ENCODE measurements at places on chromosomes 12 and 14.

GRCh38 chr14:101077481-101078074, 174.1 kb upstream of the RTL1 start:
- no peak for DNase-seq

DNA sequence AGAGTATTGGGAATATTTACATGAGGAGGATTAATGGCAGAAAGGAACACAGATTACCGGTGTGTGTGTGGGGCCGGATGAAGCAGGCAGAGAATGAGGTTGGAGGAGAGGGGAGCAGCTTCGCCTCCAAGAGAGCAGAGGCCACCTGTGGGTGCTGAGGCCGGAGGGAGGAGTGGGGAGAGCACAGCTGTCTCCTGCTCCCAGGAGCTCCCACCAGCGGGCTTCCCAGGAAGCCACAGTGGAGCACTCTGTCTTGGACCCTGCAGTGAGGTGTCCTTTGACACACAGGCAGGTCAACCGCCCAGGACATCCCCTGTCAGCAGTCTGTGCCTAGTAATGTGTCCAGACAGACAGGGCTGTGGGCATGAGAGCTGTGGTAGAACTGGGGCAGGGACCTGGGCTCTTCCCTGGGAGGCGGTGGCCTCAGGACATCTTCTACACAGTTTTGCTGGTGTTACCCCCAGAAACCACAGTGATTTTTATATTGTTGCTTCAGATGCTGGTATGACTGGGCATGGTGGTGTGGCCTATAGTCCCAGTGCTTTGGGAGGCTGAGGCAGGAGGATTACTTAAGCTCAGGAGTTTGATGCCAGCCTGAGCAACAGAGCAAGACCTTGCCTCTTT, 18.5 kb upstream of the AMN start:
- no peak for DNase-seq

DNA sequence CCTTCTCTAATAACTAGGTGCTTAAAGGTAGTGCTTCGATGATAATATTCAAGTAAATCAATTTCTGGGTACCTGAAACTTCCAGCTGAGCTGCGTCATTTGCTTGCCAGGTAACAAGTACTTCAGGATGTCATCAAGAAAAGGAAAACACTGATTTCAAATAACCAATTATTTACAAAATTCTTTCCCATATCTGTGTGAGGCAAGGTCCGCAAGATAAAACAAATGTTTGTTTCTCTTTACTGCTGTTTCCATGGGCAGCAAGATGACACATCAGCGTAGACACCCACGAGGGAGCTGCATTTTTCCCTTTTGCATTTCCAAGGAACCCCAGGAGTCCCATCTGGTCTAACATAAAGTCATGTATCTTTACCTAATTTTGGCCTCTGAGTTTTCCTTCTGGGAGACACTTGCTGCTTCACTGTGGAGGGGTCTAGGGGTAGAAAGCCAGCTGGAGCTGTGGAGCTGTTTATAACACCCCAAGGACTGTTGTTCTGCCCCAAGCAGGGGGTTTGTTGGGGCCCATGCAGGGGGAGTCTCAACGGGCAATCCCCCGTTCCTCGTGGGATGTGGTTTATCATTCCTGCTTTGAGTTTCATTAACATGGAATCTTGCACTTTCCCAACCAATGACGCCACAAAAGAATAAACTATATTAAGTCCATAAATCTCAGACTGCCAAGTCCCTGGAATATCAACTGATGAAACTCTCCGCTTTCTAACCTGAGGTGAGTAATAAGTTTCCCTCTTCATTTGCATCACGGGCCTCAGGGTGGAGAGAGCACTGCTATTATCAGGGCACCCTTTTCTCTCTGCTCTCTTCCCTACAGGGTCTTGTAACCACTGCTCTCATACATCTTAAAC, 112.8 kb upstream of the PELI2 start:
- peak; percentile 59 for DNase-seq

DNA sequence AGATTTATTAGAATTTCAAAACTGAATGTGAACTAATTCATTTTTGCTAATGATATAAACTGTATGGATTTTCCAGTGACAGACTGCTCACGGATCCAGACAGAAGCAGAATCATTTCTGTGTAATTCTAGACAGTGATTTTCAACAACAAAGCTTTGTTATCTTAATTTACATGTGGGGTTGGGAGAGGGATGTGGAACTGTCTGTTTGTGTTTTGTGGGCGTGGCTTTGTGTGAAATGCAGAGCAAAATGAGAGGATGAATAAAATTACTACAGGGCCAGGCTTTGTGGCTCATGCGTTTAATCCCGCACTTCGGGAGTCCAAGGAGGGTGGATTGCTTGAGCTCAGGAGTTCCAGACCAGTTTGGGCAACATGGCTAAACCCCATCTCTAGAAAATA, 834.7 kb downstream of the GALC start:
- DNase-seq: no peak

DNA sequence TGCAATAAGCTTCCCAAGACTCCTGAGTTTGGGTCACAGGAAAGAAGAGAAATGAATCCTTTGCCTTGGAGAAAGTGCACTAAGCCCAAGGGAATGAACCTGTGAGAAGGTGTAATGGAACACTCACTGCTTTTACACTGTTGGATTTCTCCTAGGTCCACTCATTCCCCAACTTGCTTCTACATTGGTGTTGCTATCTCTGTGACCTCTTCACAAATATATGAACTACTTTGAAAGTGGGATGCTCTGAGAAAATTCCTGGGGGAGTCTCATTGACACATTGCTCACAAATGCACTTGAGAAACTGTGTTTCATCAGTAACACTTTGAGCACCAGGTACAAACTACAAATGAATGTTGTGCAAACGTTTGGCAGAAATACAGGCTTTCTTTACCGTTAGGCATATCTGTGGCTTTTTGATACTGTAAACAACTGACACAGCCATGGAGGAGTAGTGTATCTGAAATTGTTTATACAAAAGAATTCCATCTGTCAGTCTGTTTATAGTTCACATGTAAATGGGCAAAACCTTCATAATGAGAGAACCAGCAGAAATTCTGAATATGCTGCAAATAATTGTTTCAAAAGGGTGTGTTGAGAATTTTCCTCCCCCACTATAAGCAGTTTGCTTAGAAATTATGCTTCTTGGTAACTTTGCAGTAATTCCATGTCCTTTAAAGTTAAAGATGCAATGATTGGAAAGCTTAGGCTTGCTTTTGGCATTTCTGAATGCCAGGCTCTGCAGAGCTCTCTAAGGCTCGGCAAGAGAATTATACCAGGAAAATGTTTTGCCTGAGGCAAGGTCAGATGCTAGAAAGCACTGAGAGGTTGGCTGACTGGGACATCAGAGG, 348.5 kb upstream of the DDHD1 start:
- no peak for DNase-seq

- no peak for DNase-seq
Measured at GRCh38 chr12:85484387-85484786, 204.4 kb downstream of the ALX1 start.

DNA sequence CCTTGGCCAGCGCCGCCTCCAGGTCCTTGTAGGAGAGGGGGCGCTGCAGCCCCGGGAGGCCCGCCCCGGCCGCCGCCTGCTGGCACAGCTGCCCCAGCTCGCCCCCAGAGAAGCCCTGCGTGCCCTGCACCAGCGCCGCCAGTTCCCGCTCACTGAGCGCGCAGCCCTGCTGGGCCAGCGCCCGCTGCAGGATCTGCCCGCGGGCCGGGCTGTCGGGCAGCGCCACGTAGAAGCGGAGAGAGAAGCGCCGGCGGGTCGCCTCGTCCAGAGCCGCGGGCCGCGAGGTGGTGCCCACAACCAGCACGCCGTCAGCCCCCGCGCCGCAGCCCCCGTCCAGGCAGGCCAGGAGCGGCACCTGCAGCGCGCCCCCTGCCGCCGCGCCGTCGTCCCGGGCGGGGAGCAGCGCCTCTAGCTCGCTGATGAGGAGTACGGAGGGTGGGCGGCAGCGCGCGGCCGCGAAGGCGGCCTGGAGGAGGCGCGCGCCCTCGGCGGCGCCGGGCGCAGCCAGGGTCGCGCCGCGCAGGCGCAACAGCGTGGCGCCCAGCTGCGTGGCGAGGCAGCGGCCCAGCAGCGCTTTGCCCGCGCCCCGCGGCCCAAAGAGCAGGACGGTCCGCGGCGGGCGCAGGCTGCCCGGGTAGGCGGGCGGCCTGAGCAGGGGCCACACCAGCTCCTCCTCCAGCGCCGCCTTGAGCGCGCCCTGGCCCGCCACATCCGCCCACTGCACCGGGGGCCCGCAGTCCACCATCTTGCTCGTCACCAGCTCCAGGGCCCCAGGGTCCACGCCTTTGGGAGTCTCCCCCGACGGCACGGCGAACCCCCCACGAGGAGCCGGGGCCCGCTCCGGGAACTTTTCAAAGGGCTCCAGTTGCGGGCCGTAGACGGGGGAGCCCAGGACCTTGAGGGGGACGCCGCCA, 27.7 kb downstream of the FIGNL2 start:
- DNase-seq: no peak

DNA sequence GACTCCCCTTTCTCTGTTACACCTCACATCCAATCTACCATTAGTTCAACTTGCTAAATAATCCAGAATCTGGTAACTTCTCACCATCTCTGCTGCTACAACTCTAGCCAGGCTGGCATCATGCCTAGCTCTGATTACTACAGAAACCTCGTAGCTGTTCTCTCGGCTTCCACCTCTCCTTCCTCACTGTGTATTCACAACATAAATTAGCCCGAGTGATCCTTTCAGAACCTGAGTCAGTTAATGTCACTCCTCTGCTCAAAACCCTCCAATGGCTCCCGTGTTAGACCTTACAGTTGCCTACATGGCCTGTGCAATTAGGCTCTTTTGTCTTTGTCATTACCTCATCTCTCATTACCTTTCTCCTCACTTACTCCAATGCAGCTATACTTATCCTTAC, 139.4 kb downstream of the PDE3A start:
- no peak for DNase-seq
